ENCODE measurements at places on chromosomes 4 and X.

DNA sequence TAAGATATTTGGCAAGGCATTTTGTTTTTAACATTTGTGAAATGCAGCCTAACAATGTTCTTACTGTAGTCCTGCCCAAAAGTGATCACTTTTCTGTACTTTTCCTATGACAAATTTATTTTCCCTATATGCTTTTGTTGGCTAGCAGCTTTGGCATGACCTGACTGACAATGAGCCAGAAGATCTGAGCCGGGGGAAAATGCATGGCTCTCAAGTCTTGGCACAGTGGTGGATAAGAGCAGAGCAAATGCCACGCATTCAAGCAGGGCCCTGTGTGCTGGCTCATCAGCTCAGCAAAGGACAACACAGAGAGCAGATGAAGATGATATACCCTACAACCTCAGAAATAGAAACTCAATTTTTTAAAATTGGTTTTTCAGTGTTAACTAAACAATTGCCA, 187.3 kb downstream of the ANAPC10 start:
- no peak for DNase-seq

DNA sequence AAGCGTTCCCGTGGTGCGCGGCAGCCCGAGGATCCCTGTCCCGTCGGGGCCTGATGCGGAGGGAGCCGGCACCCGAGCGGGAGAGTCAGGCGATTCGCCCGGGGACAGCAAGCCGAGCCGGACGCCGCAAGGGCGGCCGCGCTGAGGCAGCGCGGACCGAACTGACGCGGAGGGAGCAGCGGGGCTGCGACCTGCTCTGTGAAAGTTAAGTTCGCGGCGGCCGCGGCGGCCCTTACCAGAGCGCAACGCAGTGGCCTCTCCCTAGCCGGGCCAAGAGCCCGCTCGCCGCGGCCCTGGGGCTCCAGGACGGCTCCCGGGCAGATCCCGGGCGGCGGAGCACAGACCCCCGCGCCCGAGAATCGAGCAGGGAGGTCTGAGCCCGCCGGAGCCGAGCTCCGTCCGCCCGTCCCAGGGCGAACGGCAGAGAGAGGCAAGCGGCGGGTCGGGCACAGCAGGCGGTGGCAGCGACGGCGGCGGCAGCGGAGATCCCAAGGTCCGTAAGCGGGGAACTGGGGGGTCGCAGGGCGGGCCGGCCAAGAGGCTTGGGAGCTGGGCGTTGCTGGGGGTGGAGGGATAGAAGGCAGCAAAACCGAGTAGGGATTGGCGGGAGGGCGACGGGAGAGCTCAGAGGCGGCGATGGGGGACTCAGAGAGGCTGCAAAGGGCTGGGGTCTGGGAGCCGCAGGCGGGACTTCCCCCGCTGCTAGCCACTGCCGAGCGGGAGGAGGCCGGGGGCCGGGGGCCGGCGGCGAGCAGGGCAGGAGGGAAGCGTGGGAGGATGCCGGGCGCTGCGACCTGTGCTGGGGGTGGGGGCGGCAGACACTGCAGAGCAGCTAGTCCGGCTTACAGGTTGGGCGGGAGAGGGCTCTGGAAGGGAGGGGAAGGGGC, 1.0 kb downstream of the GPR50 start:
- no peak for DNase-seq

GRCh38 chr4:114658179-114658578, 59.6 kb downstream of the UGT8 start:
- DNase-seq: no peak

DNA sequence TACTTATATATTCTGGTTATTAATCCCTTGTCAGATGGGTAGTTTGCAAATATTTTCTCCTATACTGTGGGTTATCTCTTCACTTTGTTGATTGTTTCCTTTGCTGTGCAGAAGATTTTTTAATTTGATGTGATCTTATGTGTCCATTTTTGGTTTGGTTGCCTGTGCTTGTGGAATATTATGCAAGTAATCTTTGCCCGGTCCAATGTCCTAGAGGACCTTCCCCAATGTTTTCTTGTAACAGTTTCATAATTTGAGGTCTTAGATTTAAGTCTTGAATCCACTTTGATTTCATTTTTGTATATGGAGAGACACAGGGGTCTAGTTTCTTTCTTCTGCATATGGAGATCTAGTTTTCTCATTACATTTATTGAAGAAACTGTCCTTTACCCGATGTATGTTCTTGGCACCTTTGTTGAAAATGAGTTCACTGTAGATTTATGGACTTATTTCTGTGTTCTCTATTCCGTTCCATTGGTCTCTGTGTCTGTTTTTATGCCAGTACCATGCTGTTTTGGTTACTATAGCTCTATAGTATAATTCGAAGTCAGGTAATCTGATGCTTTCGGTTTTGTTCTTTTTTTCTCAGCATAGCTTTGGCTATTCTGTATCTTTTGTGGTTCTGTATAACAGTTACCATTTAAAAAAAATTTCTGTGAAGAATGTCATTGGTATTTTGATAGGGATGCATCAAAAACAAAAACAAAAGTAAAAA, 34.7 kb downstream of the DIAPH2 start:
- DNase-seq: no peak

DNA sequence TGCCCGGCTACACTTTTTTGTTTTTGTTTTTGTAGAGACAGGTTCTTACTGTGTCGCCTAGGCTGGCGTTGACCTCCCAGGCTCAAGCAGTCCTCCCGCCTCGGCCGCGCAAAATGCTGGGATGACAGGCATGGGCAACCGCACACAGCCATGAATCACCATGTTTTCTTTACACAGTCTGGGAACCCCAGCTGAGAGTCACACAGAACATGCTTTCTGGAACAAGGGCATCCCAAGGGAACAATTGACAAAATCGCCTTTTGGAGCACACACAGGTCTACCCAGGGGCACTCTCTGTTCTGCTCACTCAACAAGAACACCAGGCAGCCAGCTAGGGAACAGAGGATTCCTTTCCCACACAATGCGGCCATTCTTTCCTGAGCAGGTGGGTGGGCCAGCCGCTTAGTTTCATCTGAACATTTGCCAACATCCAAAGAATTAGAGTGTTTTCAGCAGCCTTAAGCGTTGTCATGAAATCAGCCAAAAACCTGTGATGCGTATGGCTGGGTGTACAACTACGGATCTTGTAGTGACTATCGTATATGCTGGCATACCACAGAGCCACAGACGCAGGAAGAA, 15.7 kb downstream of the PRKX start:
- no peak for DNase-seq

DNA sequence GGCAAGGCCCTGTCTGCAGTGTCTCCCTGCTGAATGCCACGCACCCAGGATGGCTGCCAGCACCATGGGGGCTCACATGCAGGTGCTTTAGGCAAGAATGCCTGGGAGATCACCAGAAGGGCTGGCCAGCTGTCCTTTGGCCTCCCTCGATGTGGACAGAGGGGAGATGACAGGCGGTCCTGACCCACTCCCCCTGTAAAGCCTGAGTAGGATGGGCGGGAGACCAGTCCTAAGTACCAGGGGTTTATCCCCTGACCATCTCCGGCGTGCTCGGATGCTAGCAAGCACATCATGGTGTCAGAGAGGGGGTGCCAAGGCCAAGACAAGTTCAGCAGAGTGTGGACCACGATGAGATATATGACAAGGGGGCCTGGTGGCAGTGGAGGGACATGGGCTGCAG, 5.3 kb downstream of the PDZD4 start:
- DNase-seq: no peak
